ENCODE measurements at places on chromosomes 6 and 20. TPM values are rescaled to one million over a fixed set of nuclear protein-coding genes. Genes with fewer than 3 reads are reported as not detected.

OR12D1 gene
- total RNA-seq = not detected

CRISP3 gene
- not detected for total RNA-seq

LY6G5C gene
- 5.2 TPM for total RNA-seq

BEND3 gene
- 4.8 TPM for total RNA-seq

RIPOR3 gene
- not detected for total RNA-seq

BMP7 gene
- total RNA-seq = not detected

RBM24 gene
- 6.0 TPM for total RNA-seq

FANCE gene
- 12.7 TPM for total RNA-seq

F13A1 gene
- total RNA-seq = not detected

FGD2 gene
- not detected for total RNA-seq

TLDC2 gene
- not detected for total RNA-seq

SLC32A1 gene
- not detected for total RNA-seq

RBBP8NL gene
- not detected for total RNA-seq

RALGAPA2 gene
- 46.8 TPM for total RNA-seq

HLA-DOB gene
- total RNA-seq = 0.46 TPM

CCN6 gene
- not detected for total RNA-seq

All from endothelial cell of umbilical vein (primary cell).